ENCODE measurements at places on chromosomes 12 and 14. TPM values are rescaled to one million over a fixed set of nuclear protein-coding genes. Genes with fewer than 3 reads are reported as not detected.

DNA sequence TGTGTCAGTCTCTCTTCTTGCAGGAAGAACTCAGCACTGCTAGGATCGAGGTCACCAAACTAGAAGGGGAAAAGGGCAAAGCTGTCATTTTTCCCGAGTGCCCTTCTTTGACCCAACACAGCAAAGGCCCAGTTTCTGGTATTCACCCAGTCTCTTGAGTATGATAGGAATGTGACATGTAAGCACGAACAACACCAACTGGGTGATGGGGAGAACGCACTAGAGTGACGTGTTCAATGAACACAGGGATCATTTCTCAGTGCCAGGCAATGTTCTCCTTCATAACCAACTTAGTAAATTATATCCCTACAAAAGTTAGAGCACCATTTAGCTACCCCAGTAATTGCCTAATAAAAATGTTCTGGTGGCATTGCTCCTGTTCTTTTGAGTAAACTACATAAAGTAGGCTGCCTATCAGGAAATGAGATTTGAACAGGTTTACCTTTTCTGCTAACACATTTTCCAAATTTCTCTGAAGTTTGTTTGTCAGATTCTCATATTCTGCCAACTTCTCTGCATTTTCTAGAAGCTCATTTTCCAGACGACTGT, 64.5 kb downstream of the NIN start:
- no peak for ATAC-seq

- ATAC-seq = no peak
Observed at GRCh38 chr12:72995616-72996015, 723.4 kb downstream of the TRHDE start.

GRCh38 chr14:68278576-68279436, 459.2 kb downstream of the RAD51B start:
- ATAC-seq = no peak

- no peak for ATAC-seq
Observed at GRCh38 chr12:54932038-54932437, 52.5 kb downstream of the TESPA1 start.

- no peak for ATAC-seq
Observed at GRCh38 chr12:82893896-82894295, 207.2 kb downstream of the TMTC2 start.

DNA sequence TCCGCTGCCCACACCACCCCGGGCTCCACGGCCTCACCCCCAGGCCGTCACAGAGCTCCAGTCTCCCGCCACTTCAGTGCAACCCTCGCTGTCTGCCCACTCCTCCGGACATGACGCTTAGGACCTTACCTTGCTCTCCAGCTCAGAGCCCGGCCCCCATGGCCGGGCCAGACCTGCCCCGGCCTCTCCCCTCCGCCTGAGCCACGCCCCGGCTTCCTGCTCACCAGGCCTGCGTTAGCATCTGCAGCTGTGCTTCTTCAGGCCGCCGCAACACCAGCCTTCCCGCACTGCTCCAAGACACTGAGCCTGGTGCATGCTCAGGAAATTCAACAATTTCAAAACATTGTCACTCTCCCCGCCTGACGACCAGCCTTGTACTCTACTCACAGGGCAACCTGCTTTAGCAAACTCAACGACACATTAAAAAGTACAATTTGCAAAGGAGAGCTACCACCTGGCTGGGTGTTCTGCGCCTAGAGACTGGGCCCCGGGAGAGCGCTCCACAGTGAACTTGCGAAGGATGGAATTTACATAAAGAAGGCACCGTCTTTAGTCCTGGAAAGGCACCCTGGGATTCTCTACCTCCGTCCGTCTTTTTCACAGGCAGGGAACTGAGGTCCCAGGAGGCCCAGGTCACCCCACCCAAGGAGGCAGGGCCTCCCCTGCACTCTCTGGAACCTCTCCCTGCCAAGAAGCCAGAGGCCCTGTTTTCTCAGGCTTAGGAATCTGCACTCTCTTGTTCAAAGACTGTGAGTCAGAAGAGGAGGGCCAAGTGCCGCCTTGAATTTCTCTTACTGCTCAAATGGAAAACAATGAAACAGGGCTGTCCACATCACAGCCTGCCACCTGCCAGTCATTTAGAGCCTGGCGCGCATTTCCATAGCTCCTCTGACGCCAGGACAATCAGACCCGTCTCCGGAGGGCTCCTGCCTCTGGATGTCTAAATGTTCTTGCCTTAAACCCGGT, 51.3 kb downstream of the STX2 start:
- ATAC-seq = no peak

- ATAC-seq = peak; percentile 62
Observed at GRCh38 chr12:14970473-14970872, 2.4 kb upstream of the PDE6H start.

- no peak for ATAC-seq
Observed at GRCh38 chr14:105162669-105162979, 6.0 kb downstream of the JAG2 start.

- no peak for ATAC-seq
Observed at GRCh38 chr12:115811045-115811444, 466.4 kb downstream of the MED13L start.

DNA sequence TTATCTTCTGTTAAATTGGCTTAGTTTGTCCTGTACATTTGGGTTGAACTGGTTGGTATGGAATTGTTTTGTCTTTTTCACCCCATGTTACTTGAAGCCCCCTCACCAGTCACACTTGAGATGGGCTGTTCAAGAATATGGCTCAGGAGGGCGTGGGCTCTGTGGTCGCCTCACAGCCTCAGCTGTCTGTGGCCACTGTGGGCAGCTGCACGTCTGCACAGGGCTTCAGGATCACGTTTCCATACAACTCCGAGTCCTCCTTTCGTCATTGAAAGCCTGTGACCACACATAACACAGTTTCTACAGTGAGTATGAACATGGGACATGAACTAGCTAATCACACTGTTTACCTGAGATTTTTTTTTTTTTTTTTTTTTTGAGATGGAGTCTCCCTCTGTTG, 81.3 kb downstream of the MOK start:
- ATAC-seq = no peak

- no peak for ATAC-seq
Observed at GRCh38 chr12:127579446-127579845, 687.5 kb upstream of the TMEM132C start.

GRCh38 chr12:109387425-109388166, 39.9 kb downstream of the MYO1H start:
- ATAC-seq = no peak

- ATAC-seq = no peak
Observed at GRCh38 chr12:53976172-53976822, 1.5 kb upstream of the HOTAIR start.

DNA sequence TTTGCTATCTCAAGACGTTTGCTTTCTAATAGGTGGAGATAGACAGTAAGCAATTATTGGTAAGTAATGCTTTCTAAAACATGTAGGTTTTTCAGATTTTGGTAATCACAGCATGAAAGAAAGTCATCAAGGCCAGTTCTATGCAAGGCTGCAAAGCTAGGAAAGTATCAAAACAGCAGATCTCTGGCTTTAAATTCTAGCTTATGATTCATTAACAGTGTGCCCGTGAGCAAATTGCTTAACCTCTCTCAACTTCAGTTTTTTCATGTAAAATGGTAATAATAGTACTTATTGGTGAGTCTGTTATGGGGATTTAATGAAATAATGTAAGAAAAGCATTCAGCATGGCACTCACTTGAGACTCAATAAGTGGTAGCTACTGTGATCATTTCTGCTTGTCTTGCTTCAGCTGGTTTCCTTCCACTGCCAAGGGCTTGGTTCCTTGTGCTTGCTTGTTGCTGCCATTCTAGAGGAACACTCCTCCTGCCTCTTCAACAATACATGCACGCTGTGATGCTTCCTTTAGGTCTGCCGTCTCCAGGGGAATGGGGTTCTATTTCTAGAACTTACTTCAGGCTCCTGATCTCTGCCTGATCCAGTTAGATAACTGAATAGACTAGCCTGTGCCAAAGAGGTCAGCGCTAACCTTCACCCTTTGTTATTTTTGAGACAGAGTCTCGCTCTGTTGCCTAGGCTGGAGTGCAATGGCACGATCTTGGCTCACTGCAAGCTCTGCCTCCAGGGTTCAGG, 88.4 kb downstream of the CAND1 start:
- ATAC-seq = no peak

AQP6 gene
- total RNA-seq = not detected

SLC38A2 gene
- total RNA-seq = 203 TPM

C12orf76 gene
- 9.9 TPM for total RNA-seq

SP1 gene
- 91.5 TPM for total RNA-seq

RNU4-1 gene
- 2,108 TPM for total RNA-seq

TAS2R20 gene
- total RNA-seq = 4.4 TPM

KLHDC1 gene
- total RNA-seq = 0.97 TPM

MTHFD1 gene
- 282 TPM for total RNA-seq

MMP17 gene
- 0.32 TPM for total RNA-seq

BATF gene
- 123 TPM for total RNA-seq
